Forelimb muscle (tissue), 1 donor: ENCODE measurements at places on chromosomes 11 and 22.

DNA sequence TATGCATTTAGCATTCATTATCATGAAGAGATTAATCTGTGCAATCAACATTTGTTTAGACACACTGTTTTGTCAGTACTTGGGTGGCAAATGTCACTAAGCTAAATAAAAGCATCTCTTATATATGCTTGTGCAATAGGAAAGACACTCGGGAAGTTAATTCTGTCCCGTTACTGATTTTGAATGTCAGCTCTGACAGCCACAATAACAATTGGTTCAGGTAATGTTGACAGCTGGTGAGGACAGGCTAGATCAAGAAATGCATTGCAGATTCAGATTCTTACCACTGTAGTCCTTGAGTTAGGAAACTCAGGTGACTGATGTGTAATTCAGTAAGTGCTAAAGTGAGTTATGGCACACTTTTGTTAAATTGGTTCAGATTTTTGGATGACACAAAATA lies 523.8 kb upstream of the FAT3 start:
- DNase-seq: no peak

- DNase-seq: no peak
Measured at GRCh38 chr11:85647078-85647477, 689 bp upstream of the TMEM126A start.

GRCh38 chr11:115286614-115287013 lies 217.6 kb downstream of the CADM1 start:
- DNase-seq: no peak

- no peak for DNase-seq
Measured at GRCh38 chr22:40414838-40415505, 44.6 kb downstream of the SGSM3 start.

DNA sequence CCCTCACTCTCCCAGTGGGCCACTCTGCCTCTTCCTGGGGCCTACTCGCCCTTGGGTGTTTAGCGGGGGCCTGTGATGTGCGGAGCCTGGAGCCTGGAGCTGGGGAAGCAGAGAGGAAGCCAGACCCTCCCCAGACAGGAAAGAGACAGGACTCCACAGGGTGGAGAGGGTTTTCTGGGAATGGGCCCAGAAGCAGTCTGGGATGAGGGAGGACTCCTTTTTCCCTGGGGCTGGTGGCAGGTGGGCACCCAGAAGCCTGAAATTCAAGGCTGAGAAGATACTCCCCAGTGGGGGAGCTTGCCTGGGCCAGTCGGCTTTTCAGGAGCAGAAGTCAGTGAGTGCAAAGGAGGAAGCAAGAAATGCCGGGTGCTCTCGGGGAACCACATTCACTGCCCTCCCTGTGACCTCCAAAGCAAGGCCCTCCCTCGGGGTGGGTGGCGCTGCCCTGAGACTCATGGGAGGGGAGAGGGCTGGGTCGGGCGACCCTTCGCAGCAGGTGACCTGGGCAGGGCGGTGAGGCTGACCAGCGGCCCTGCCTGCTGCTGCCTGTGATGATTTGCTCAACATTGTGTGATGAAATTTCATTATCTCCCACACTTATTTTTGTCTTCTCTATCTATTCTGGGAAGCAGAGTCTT lies 1377.4 kb downstream of the BRD1 start:
- DNase-seq: no peak

GRCh38 chr22:45551310-45552016 lies 48.8 kb downstream of the FBLN1 start:
- DNase-seq: no peak

DNA sequence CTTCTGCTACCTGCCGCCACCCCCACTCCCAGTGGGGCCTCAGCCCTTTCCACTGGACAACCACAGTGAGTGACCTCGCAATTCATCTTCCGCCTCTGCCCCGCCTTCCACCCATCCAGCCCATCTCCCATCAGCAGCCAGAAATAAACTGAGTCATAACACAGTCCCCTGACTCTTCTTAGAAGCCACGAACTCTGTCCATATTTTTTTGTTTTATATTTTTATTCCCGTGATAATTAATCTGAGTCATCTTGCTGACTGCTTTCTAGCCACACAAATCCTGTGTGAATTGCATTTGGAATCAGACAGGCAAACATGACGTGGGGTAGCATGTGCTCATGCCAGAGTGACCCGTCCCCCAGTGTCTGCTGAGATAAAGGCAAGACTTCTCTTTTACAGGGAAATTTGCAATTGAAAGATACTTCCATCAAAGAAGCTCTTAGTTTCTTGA lies 7.0 kb downstream of the FADD start:
- DNase-seq: no peak

- DNase-seq: no peak
Measured at GRCh38 chr11:16406226-16406625, 49.9 kb upstream of the SOX6 start.

GRCh38 chr22:19850763-19851109 lies 3.9 kb downstream of the GNB1L start:
- no peak for DNase-seq

DNA sequence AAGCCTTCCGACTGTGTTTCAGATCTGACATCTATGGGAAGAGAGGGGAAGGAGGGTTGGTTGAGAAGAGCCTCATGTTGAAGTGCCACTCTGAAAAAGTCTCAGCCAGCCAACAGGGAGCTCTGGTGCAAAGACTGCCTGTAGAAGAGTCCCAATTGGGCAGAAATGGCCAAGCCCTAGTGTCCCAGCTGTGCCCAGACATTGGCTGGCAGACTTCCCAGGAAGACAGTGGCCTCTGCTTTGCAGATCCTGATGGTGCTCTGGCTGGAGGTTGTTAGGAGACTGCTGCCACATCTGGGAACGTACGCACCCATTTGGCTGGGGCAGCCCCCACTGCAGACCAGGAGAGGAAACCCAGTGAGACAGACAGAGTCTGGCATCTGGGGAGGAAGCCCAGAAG lies 3.2 kb upstream of the PLA2G3 start:
- no peak for DNase-seq

GRCh38 chr11:1409108-1409851 lies 19.5 kb downstream of the BRSK2 start:
- no peak for DNase-seq

DNA sequence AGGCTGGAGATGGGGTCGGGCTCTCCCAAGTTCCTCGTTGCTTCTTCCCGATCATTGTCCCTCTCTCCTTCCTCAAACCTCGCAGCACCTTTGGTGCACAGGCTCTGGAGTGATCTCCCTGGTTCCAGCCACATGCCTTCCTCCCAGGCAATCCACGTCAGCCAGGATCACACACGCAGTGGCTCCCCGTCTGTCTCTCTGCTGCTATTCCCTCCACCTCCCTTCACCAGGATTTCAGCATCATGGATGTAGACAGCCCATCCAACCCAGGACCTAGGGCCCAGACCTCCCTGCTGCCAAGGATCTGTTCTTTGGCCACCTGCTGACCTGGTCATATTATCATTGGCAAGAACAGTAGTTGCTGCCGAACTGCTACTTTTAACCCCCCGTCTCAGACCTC lies 40.1 kb downstream of the RBX1 start:
- DNase-seq: no peak

DNA sequence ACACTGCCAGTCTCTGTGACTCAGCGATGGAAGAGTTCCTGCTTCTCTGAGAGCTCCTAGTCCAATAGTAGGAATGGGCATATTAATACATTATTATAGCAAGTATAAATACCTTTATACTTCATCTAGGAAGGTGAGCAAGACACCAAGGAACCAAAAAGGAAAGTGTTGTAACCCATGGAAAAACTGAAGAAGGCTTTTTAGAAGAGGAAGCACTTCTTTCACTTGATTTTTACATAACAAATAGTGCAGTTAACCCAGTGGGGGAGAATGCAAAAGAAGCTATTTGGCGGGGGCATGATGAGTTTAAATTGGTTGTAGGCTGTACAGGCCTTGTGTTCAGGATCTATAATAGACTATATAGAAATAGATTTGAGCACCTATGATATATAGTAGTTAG lies 31.2 kb upstream of the C11orf87 start:
- DNase-seq: no peak

DNA sequence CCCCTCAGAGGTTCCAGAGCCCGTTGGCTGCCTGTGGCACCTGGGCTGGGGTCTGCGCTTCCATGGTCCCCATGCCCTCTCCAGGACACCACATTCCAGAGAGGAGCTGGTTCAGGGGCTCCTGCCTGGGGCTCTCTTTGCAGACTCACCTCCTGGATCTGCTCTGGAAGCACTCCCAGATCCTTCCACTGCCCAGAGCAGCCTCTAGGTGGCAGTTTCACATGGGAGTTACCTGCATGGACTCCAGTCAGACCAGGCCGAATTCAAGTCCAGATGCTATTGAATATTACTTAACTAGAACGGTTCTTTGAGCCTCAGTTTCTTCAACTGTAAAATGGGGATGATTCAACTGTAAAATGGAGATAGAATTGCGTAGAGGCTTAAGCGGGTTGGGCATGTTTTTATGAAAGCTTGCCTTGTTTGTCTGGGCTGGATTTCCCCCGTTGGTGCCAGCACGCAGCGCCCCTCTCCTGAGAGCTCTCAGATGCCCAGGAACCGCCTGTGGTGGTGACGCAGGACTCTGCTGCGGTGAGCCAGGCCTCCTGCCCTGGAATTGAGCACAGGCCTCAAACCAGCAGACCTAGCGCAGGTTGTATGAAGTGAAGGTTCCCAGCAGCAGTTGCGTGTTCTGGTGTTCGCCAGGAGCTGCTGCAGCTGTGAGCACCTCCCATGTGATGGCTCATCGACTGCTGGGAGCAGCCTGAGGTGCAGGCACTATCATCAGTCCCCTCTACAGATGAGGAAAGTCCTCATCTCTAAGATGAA lies 44.2 kb downstream of the LMO1 start:
- DNase-seq: no peak

DNA sequence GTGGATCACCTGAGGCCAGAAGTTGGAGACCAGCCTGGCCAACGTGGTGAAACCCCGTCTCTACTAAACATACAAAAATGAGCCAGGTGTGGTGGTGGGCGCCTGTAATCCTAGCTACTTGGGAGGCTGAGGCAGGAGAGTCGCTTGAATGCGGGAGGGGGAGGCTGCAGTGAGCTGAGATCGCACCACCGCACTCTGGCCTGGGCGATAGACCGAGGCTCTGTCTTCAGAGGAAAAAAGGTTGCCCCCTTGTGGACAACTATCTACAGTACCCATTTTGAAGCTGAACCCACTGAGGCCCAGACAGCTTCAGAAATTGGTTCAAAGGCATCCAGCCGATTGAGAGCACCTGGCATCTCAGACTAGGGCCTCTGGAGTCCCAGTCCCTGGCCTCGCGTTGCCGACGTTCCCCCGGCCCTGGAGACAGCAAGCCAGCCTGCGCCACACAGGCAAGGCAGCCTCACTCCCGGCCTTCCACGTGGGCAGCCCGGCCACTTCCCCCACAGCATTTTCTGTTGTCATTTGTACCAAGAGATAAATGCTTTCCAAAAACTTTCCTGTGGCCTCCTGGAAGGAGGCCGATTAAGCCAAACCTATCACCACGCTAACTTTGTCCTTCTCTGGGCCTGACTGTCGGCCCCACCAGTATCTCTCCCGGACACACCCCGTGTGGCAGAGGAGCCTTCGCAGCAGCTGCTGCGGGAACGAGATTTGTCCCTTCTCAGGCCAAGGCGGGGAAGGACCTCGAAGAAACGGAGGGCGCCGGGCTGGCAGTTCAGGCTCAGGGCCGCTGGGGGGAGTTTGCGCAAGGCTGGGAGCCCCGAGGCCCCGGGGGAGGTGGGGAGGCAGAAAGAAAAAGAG lies 82.8 kb downstream of the FLI1 start:
- no peak for DNase-seq

- DNase-seq: no peak
Measured at GRCh38 chr11:68403831-68404230, 56.7 kb upstream of the PPP6R3 start.

DNA sequence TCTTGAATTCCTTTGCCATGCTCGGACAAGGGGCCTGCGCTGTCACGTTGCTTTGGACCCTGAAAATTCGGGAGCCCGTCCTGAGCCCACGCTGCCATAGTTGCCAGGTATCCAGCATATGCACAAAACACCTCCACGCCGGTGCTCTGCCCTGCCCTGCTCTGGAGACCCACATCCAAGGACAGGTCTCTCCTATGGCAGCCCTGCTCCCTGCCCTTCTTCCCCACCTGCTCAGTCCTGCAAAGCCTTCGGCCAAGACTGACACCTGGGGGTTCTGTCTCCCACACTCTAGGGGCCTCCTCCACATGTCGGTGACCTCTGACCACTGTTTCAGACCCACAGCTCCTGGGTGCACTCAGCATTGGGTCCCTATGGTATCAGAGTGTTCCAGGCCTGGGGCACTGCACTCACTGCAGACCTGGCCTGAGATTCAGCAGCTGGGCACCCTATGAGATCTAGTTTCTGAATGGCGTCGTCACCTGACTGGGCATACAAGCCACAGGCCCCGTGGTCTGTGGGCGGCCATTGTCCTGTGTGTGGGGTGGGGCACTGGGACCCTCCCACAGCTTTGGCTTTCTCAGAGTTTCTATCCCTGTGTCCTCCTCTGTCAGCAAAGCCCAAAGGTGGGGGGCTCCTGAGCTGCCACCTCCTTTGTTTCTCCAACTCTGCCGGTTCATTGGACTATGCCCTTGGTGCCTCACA lies 2.0 kb upstream of the KRTAP5-6 start:
- no peak for DNase-seq

GRCh38 chr11:78902771-78903507 lies 328.3 kb upstream of the NARS2 start:
- no peak for DNase-seq

GRCh38 chr11:78533399-78533798 lies 41.3 kb downstream of the NARS2 start:
- DNase-seq: no peak
